ENCODE measurements at places on chromosomes 2 and 18.

DNA sequence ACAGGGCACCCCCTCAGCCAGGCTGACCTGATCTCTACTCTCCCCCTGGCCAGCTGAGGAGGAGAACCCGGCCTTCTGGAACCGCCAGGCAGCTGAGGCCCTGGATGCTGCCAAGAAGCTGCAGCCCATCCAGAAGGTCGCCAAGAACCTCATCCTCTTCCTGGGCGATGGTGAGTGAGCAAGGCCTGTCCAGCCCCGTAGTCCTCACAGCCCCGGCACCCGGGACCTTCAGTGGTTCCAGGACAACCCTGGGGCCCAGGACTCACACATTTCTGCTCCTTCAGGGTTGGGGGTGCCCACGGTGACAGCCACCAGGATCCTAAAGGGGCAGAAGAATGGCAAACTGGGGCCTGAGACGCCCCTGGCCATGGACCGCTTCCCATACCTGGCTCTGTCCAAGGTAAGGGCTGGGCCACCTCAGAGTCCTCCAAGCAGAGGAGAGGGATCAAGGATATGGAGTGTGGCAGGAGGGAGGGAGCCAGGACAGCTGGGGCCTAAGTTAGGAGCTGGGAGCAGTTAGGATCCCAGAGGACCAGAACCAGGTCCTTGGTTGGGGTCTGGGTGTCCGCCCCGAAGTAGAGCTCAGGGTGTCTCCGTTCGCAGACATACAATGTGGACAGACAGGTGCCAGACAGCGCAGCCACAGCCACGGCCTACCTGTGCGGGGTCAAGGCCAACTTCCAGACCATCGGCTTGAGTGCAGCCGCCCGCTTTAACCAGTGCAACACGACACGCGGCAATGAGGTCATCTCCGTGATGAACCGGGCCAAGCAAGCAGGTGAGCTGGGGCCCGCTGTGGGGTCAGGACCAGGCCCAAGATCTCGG is 555 bp downstream of the ALPI start:
- DNase-seq: peak; percentile 10

GRCh38 chr2:207891086-207891844 is 121.6 kb upstream of the FZD5 start:
- DNase-seq: no peak

- no peak for DNase-seq
Observed at GRCh38 chr2:20165677-20166509, 59.0 kb downstream of the SDC1 start.

DNA sequence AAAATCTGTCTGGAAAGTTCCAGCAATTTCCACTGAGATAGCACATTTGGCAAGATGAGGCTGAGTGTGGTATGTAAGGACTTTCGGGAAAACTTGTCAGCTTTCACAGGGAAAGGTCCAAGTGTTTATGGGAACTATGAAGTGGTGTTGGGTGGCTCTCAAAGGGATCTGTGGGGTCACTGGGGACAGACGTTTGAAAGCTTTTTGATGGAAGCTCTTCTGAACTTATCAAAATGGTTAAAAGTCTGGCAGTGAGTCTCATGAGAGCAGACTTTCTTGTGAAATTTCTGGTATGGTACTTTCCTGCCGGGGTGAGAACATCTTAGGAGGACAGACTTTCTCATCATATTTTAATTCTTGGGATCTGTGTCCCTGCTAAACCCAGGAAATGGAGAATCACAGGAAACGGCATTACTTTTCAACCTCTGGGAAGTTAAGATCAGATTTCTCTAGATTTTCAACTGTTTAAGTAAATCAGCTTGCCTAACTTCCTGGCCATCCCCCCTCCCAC is 546.3 kb upstream of the ZEB2 start:
- DNase-seq: no peak

DNA sequence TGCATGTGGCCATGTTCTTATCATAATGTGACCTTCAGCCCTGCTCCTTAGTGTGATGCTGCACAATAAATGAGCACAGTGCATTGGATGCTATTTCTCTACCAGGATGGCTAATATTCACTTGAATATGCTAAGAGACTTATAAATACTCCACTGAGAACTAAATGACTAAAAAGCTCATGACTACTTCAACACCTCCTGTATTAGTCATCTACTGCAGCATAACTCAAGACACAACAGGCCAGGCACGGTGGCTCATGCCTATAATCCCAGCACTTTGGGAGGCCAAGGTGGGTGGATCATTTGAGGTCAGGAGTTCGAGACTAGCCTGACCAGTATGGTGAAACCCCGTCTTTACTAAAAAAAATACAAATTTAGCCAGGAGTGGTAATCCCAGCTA is 213.4 kb downstream of the RND3 start:
- DNase-seq: no peak

GRCh38 chr2:18525236-18525635 is 35.2 kb downstream of the RDH14 start:
- DNase-seq: no peak

GRCh38 chr18:78701771-78702396 is 277.7 kb upstream of the SALL3 start:
- DNase-seq: no peak

GRCh38 chr2:187580462-187581124 is 26.4 kb upstream of the TFPI start:
- no peak for DNase-seq

DNA sequence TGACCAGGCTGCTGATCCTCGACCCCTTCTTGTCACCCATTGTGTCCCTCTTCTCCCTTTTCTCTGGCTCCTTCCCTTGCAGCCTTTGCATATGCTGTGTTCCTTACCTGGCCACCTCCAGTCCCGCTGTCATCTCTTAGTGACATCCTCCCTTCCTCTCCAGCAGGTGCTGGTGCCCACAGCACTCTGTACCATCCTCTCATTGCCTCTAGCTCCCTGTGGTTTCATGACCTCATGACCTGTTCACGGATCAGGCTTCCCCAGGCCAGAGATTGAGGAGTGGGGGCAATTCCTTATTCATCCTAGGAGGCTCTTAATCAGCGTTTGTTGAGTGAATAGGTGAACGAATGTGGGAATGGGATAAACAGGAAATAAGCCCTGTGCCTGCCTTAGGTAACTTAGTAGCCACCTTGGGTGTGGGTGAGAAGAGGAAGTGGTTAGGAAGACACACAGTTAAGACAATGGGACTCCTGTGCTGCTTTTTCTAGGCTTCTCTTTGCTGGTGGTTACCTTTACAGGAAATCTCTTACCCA is 35.5 kb downstream of the ITGA6 start:
- DNase-seq: peak; percentile 65

DNA sequence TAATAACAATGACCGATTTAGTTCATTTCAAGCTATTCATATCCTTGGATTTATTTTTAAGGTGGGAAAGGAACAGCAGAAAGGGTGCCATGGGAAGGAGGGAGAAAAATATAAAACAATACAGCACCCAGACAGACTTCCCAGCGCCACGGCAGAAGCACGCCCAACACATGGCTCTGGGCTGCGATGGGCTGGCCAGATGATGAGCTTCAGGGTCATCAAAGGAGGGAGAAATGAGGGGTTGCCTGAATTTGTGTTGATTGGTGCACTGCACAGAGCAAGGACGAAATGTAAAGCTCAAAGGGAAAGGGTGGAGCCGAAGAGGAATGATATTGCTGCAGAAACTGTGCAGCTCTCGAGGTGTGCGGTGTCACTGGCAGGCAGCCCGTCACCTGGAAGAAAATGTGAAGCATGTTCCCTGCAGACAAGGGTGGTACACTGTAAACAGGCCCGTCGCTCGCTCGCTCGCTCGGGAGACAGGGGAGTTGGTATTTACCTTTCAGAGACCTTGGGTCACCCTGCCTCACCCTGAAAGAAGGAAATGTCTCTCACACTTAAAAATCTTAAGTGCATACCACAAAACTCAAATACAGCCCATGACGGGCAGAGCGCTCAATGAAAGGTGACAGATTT is 195.5 kb upstream of the CTAGE1 start:
- no peak for DNase-seq

DNA sequence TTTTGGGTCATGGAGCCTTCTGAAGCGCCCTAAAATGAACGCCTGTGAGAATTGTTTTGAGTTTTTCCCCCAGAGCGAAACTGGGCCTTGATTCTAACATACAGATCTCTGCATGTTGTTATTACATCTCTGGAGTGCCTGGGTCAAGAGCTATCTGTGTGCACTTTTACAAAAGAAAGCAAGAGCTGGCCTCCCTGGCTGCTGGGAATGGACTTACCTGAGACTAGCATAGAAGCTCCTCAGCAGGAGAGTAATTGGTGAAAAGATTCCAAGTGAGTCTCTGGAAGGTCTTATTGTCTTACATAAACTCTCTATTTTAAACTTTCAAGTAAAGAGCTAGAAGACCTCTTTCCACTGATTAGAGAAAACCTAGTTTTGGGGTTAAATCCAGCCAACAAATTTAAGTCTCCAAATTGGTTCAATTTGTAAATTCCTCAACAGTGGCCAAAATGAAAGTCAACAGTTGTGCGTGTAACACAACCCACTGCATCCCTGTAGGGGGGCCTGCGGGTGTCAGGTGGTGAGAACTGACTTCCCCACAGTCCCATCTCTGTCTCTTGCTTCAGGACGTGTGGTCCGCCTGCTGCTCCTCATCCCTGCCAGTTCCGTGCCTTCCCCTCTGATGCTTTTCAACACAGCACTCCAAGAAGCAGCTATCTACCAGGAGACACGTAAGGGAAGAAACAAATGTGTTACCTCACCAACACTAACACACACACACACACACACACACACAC is 206.1 kb downstream of the SH3BP4 start:
- DNase-seq: no peak

All from activated naive CD4-positive, alpha-beta T cell treated with anti-CD3 and anti-CD28 coated beads, Interleukin-2, amount 10 ng/mL, durations not matched to agents 7 days and 5 days (primary cell).